ENCODE measurements at places on chromosomes 1 and 21. TPM values are rescaled to one million over a fixed set of nuclear protein-coding genes. Genes with fewer than 3 reads are reported as not detected.
A peak's percentile ranks its signal among the peaks of the same experiment; 100 is the strongest.

GRCh38 chr21:25375675-25376074, 231.6 kb downstream of the MRPL39 start:
- no peak for DNase-seq

Gene ELK4
- total RNA-seq = 24.5 TPM

- no peak for DNase-seq
These were observed 70.6 kb downstream of the LAMC1 start for GRCh38 chr1:183093786-183094298.

Gene PODN
- 1.8 TPM for total RNA-seq

Gene LCA5L
- 1.8 TPM for total RNA-seq

Gene MIB2
- 36.8 TPM for total RNA-seq

DNA sequence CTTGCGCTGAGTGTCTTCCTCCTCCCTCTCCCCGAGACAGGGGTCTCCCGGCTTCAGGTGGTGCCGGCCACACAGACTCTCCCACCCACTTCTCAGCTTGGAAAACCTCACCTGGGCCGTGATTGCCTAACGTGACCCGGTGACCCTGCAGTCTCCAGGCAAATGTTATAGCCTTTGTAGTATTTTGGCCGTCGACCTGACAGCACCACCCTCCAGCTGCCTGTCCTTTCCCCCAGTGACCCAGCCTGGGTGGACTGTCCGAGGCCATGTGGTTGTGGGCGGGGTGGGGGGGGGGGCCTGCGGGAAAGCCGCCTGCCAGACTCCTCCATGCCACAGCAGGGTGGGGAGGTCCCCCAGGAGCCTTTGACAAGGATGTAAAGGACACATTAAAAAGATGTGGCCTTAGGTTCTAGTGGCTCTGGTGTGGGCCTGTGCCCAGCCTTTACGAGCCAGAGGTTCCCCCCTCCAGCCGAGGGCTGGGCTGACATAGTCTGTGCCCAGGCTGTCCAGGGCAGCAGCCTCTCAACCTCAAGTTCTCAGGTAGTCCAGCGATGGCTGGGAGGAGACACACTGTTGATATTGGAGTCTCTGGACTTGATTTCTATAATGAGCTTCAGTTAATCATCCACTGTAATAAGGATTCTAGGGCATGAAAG, 8.1 kb downstream of the TOR3A start:
- DNase-seq = no peak

- no peak for DNase-seq
These were observed 282.4 kb downstream of the ZNF326 start for GRCh38 chr1:90277270-90277669.

Gene SMCP
- not detected for total RNA-seq

Gene GNG12
- total RNA-seq = 23.8 TPM

- no peak for DNase-seq
These were observed 56.1 kb downstream of the DNTTIP2 start for GRCh38 chr1:93822730-93823425.

GRCh38 chr1:204837440-204838084, 33.1 kb upstream of the NFASC start:
- no peak for DNase-seq

DNA sequence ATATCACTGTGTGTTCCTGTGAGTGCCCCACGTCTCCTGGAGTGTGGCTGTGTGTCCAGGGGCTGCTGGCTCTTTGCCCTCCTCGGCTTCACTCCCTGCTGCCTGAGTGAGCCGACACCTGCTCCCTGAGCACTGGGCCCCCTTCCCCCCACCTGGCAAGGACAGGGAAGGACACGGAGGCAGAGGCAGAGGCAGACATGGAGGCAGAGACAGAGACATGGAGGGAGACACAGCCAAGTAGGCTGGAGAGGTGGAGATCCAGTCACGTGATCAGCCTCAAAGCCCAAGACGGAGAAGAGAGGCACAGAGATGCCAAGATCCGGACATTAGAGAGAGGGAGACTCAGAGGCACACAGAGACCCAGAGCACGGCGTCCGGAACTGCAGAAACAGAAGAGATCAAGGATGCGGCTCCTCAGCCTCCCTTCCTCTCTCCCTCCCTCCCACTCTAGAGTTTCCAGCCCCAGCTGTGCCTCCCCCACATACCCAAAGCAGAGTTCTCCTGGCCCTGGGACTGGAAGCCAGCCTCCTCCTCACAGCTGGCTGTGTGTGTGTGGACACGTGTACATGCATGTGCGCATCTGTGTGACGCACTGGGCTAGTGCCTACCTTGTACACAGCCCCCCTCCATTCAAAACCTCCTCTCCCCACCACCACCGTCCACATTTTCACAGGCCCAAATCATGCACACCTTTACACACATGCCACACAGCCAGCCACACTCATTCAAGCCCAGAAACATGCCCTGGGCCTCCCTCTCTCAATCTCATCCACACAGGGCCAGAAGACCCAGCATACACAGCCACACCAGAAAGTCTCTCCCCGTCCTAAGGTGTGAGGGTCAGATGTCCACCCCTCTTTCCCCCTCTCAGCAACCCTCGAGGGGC, 39.1 kb upstream of the WASF2 start:
- DNase-seq = peak; percentile 54

DNA sequence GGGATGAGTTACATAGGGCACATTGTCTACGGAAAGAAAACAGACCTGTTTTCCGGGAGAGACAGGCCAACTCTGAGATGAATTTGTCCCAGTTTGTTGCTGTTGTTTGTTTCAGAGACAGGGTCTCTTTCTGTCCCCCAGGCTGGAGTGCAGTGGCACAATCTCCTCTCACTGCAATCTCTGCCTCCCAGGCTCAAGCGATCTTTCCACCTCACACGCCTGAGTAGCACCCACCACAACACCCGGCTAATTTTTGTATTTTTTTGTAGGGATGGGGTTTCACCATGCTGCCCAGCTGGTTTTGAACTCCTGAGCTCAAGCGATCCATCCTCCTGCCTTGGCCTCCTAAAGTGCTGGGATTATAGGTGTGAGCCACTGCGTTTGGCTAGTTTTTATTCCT, 125.5 kb upstream of the ERRFI1 start:
- no peak for DNase-seq

DNA sequence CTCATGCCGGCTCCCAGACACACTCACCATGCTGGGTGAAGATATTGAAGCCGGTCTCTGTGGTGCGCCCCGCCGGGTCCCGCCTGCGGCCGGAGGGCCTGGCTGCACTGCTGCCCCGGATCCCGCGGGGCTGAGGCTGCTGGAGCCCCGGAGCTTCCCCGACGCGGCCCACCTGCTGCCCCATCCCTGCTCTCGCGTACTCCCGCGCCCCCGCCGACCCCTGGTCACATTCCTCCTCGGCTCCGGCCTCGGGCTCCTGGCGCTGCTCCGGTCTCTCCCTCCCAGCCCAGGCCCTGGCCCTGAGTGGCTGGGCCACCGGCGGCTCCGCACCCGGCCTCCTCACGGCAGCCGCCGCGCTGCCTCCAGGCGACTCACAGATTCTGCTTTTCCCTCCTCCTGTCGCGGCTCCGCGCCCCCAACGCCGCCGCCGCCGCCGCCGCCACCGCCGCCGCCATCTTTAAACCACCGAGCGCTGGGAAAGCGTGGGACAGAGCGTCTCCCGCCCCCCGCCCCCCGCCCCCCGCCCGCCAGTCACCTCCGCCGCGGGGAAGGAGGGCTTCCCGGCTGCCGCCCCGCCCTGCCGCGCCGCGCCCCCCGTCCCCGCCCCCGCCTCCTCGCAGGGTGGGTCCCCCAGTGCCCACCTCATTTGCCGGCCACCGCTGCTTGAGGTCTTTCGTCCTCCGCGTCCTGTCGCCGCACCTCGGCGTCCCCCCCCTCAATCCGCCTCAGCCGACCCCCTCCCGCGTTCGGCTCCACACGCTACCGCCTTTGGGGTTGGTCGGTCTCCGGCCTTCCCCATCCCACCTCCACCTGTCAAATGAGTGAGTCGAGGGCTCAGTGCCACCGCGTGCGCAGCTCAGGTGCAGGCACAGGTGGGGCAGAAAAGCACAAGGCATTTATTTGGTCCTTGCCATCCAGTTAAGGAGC, at the start of gene ABL2:
TSS of gene ABL2 (minus strand) at position 464 of the 927 bp plus-strand sequence. CDS start at position 184, 280 bp downstream.
- peak; percentile 71 for DNase-seq

Gene CHI3L2
- not detected for total RNA-seq

- DNase-seq = no peak
These were observed 51.1 kb upstream of the PRDX6 start for GRCh38 chr1:173426057-173426456.

- no peak for DNase-seq
These were observed 162.4 kb downstream of the PGBD5 start for GRCh38 chr1:230263568-230264195.

DNA sequence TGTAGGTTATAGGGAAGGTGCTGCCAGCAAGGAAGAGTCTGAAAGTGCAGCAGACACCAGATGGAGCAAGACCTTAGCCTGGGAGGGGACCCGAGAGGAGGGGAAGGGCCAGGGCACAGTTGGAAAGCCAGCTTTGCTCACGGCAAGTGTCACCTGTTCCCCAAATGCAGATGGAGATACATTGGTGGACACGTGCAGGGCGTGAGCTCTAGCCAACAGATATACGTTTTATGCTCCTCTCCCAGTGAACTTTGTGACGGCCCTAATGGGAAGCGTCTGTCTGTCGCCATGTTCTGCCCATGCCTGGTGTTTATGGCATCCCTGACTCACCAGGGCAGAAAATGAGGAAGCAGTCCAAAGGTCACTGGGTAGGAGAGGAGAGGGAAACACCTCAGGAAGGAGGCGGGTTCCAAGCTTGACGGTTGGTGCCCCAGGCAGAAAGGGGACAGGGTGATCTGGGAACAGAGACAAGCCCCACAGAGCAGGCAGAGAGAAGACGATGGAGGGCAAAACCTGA, 7.6 kb downstream of the GPA33 start:
- peak; percentile 32 for DNase-seq

GRCh38 chr1:67722292-67722944, 37.4 kb downstream of the GADD45A start:
- DNase-seq = no peak

GRCh38 chr1:162755306-162755705, 35.2 kb upstream of the HSD17B7 start:
- no peak for DNase-seq

- DNase-seq = no peak
These were observed 19.7 kb downstream of the COG2 start for GRCh38 chr1:230661976-230662375.

- no peak for DNase-seq
These were observed 41.8 kb downstream of the PHC2 start for GRCh38 chr1:33388805-33389771.

Gene ECM1
- total RNA-seq = 2.3 TPM

GRCh38 chr1:234096161-234096770, 191.8 kb downstream of the SLC35F3 start:
- no peak for DNase-seq

Gene DCST2
- 0.16 TPM for total RNA-seq

DNA sequence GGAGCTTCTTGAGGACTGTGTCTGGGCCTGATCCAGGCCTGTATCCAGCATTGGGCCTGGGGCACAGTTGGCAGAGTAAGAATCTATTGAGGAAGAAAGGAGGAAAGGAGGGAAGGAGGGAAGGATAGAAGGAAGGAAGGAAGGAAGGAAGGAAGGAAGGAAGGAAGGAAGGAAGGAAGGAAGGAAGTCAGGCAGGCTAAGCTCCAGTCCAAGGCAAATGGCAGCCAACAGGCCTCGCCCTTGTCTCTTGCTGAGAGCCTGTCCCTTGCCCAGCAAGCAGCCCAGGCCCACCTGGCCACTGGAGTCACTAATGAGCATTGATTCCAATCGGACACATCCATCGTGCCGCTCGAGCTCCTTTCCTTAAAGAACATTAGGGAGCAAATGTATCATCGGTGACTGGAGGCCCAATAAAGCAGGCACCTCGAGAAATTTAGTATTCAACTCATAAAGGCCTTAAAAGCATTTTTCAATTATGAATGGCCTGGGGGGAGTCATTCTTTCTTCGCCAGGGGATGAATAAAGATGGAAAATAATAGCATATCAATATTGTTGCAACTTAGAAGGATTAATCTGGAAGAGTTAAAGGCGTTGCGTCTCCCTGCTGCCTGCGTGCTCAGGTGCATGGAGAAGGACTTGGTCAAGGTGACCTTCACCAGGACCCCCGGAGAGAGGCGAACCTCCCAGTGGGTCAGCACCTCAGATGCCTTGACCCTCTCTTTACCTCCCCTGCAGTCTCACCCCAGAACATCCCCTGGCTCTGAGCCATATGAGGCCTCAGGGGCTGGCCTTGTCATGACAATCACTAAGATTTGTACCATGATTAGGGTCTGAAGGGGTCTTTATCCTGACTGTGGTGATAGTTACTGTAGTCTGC, 144.5 kb upstream of the RUNX3 start:
- DNase-seq = no peak

Gene LGR6
- not detected for total RNA-seq

GRCh38 chr1:114178936-114179335, 25.3 kb upstream of the SYT6 start:
- no peak for DNase-seq

Gene STXBP3
- 27.0 TPM for total RNA-seq

DNA sequence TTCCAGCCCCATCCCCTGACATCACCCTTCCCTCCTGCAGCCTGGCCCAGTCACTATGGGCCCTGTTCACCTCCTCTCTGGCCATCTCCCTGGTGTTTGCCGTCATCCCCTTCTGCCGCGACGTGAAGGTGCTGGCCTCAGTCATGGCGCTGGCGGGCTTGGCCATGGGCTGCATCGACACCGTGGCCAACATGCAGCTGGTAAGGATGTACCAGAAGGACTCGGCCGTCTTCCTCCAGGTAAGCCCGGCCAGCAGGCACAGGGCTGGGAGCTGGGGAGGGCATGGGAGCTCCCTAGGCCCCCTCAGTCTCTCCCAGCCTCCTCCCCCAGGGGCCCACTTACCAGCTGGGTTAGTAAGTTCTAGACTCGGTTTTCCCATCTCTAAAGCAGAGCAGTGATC, 52.1 kb downstream of the ELK4 start:
- DNase-seq = no peak

DNA sequence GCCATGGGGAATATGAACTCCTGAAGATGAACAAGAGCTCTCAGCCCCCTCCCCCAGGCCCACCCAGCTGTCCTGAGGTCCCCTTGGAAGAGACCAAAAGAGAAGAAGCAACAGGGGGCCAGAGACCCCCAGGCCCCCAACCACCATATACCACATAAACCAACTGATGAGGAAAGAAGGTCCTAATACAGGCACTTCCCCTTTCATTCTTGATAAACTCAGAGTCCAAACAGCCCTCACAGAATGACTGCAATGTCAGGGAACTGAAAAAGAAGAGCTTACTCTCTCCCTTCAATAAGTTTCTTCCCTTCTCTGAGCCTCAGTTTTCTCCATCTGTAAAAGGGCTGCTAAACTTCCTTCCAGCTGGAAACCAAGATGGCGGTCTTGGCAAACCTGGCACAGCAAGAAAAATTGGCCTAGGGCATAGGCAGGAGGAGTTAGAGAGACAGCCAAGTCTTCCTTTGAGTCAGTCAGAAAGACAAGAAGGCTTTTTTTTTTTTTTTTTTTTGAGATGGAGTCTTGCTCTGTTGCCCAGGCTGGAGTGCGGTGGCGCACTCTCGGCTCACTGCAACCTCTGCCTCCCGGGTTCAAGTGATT, 90.5 kb downstream of the VWA5B1 start:
- DNase-seq = no peak

GRCh38 chr1:99004861-99005442, at the start of gene PLPPR5:
Gene PLPPR5 (minus strand): TSS chr1:99004861. CDS start chr1:99004671, 190 bp downstream.
- peak; percentile 64 for DNase-seq

GRCh38 chr1:218501161-218501560, 156.0 kb downstream of the TGFB2 start:
- DNase-seq = no peak

GRCh38 chr1:45493116-45493697, 2.2 kb upstream of the TESK2 start:
- DNase-seq = no peak

Gene PLA2G5
- total RNA-seq = 0.12 TPM

GRCh38 chr1:65063025-65063424, 85.0 kb upstream of the AK4 start:
- DNase-seq = no peak

GRCh38 chr1:21298981-21299391, 8.7 kb upstream of the ECE1 start:
- no peak for DNase-seq
